Upper lobe of left lung (tissue), 6 donors: ENCODE measurements at places on chromosomes 3 and 15. TPM values are rescaled to one million over a fixed set of nuclear protein-coding genes. Genes with fewer than 3 reads are reported as not detected.

The GATA2 gene
- total RNA-seq: 62.0 TPM

GRCh38 chr15:88179562-88179961 lies 77.0 kb downstream of the NTRK3 start:
- DNase-seq: no peak
- H3K27ac ChIP-seq: no peak overlapping the region
- H3K36me3 ChIP-seq: no peaks in the 10 kb centered on the region
- no peaks in the 10 kb centered on the region for H3K4me1 ChIP-seq

GRCh38 chr3:18787441-18787840 lies 360.9 kb upstream of the KCNH8 start:
- no peak for DNase-seq
- H3K4me1 ChIP-seq: no peaks in the 10 kb centered on the region
- H3K27ac ChIP-seq: no peak overlapping the region
- no peaks in the 10 kb centered on the region for H3K27me3 ChIP-seq

The NR1I2 gene
- total RNA-seq: 0.37 TPM

DNA sequence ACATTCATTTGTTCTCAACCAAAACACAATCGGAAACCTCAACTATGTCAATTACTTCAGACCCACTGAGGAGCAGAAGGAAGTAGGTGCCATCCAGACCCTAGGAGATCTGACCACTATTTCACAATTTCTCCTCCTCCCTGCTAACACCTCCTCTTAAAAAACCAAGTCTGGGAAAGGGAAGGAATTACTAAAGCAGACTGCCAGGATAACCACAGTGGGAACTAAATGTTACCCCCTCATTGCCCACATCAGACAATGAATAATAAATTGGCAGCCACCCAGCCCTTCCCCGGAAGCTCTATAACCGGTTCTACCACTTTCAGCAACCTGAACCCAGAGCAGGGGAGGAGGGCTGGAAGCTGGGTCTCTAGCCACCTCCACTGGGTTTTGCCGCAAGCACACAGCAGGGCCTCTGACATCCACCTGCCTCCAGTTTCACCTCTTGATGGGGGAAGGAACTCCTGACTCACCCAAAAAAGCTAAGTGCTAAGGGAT lies 17.6 kb downstream of the C15orf62 start:
- H3K4me3 ChIP-seq: no peak overlapping the region
- H3K27me3 ChIP-seq: no peaks in the 10 kb centered on the region
- peaks cover 39% of the 10 kb centered on the region for H3K4me1 ChIP-seq
- peak overlapping the region; percentile 75 for H3K27ac ChIP-seq
- peak; percentile 76 for DNase-seq
- peaks cover 3% of the 10 kb centered on the region for H3K36me3 ChIP-seq

DNA sequence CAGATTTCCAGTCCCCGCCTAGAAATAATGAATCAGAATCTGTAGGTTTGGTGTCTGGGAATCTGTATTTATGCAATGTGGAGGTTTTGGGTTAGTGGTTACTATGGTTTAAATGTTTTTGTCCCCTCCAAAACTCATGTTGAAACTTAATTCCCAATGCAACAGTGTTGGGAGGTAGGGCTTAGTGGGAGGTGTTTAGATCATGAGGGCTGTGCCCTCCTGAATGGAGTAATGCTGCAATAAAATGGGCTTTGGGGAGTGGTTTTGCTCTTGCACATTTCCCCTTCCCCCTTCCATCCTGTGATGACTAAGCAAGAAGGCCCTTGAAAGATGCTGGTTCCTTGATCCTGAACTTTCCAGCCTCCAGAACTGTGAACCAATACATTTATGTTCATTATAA lies 9.2 kb upstream of the RFC4 start:
- DNase-seq: no peak
- no peak overlapping the region for H3K4me3 ChIP-seq
- H3K36me3 ChIP-seq: no peaks in the 10 kb centered on the region
- no peaks in the 10 kb centered on the region for H3K4me1 ChIP-seq
- H3K27ac ChIP-seq: no peak overlapping the region

The MYO1E gene
- 108 TPM for total RNA-seq

- H3K4me1 ChIP-seq: no peaks in the 10 kb centered on the region
- H3K36me3 ChIP-seq: no peaks in the 10 kb centered on the region
- no peak overlapping the region for H3K4me3 ChIP-seq
- H3K27ac ChIP-seq: no peak overlapping the region
- no peak for DNase-seq
- no peaks in the 10 kb centered on the region for H3K27me3 ChIP-seq
Measured at GRCh38 chr3:188842639-188843038, 329.1 kb upstream of the TPRG1 start.

DNA sequence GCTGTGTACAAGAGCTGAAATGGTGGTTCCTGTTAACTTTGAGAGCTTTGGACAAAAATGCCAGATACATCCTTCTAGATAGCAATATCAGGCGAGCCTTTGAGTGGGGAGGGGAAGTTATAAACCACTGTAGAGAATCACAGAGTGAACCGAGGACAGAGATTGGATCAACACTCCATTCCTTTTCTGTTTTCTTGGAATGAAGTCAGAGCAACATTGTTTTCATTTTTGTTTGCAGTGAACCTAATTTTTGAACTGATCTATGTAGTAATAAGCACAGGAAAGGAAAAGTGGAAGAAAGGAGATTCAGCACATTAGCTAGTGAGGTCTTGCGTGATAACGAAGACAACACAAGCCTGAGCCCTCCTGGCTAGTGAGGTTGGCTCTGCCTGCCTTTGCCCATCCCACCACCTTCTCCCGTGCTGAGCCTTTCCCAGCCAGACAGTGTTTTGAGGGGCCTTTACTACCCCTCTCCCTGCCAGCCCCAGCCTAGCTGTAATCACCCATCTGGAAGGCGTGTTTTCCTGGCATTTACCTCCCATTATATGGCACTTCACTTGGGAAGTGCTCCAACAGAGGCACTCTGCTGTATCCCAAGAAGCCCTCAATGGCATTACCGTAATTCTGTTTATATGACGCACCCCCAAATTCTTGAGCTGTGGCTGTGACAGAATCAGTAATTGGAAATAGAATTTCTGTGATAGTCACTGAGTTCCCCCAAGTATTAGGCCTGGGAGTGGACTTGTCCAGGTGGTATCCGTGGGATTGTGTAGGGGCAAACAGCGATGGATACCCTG lies 129.8 kb downstream of the CACNA1D start:
- no peaks in the 10 kb centered on the region for H3K4me1 ChIP-seq
- no peaks in the 10 kb centered on the region for H3K27me3 ChIP-seq
- DNase-seq: peak; percentile 42
- no peak overlapping the region for H3K4me3 ChIP-seq
- H3K27ac ChIP-seq: peak overlapping the region; percentile 18

The GPR176 gene
- total RNA-seq: 4.8 TPM

DNA sequence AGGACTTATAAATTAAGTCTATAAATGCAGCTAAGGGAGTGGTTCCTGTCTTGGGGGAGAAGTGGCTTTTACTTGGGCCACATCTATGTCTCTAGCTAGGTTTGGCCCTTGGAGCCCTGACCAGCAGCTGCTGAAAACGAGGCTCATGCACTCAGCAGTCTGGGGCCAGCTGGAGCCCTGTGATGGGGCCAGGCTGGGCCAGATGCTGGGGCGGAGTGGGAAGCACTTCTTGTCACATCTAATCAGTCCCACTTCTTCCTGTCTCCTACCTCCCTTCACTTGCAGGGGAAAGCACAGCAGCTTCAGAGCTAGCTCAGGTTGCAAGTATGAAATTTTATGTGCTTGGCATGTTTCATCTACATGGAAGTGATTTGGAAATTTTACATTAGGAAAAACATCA lies 209.9 kb upstream of the ROPN1 start:
- H3K4me3 ChIP-seq: no peak overlapping the region
- H3K4me1 ChIP-seq: no peaks in the 10 kb centered on the region
- H3K27me3 ChIP-seq: no peaks in the 10 kb centered on the region
- peak; percentile 27 for DNase-seq

The ZCWPW2 gene
- total RNA-seq: not detected

GRCh38 chr3:62670351-62670750 lies 204.9 kb downstream of the CADPS start:
- no peak for DNase-seq
- H3K4me3 ChIP-seq: no peak overlapping the region

GRCh38 chr15:78405336-78405924 lies 32.6 kb upstream of the IREB2 start:
- no peaks in the 10 kb centered on the region for H3K4me1 ChIP-seq
- no peak overlapping the region for H3K27ac ChIP-seq
- H3K36me3 ChIP-seq: no peaks in the 10 kb centered on the region
- H3K27me3 ChIP-seq: no peaks in the 10 kb centered on the region

DNA sequence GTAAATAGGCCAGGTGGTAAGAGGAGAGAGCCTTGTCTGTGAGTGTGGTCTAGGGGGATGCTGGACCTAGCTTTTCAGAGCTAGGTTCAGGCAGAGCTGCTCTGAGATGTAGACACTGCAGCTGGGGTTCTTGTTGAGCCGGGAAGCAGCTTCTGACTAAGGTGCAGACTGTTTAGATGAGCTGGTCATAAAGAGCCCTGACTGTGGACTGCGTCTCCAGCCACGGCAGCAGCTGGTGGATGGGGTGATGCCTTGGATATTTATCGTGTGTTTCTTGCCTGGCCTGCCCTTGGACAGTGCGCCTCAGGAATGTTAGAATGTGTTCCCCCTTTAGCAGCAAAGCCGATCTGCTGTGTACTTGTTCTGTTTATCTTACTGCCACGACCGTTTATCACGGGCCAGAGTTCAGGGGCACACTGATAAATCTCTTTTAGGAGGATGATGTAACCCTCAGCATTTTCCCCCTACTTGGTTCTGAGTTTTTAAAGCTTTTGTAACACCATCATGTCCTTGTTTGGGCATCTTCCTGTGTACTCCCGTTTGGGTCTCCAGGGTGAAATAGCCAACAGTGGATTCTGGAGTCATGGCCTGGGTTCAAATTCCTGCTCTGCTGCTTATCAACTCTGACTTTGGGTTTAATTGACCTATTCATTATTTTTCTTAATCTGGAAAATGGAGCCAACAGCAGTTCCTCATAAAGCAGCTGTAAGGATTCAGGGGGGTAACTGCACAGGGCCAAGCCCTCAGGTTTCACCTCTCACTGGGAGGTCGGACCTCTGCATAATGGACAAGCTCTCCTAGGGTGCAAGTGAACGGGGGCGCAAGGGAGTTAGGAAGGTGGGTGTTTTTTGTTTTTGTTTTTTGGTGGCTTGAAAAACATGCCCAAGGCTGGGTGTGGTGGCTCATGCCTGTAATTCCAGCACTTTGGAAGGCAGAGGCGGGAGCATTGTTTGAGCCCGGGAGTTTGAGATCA lies 51.4 kb downstream of the FLNB start:
- H3K27me3 ChIP-seq: no peaks in the 10 kb centered on the region
- no peak overlapping the region for H3K4me3 ChIP-seq
- peaks cover 10% of the 10 kb centered on the region for H3K4me1 ChIP-seq
- no peak overlapping the region for H3K27ac ChIP-seq

GRCh38 chr3:131907796-131908195 lies 127.0 kb downstream of the CPNE4 start:
- no peak for DNase-seq
- H3K4me1 ChIP-seq: no peaks in the 10 kb centered on the region
- H3K27me3 ChIP-seq: no peaks in the 10 kb centered on the region
- no peak overlapping the region for H3K4me3 ChIP-seq
- no peaks in the 10 kb centered on the region for H3K36me3 ChIP-seq

- H3K4me3 ChIP-seq: peak overlapping the region; percentile 48
- peak; percentile 83 for DNase-seq
- no peaks in the 10 kb centered on the region for H3K36me3 ChIP-seq
- H3K27ac ChIP-seq: peak overlapping the region; percentile 75
Measured at GRCh38 chr15:96359616-96360521, 29.4 kb downstream of the NR2F2 start.

DNA sequence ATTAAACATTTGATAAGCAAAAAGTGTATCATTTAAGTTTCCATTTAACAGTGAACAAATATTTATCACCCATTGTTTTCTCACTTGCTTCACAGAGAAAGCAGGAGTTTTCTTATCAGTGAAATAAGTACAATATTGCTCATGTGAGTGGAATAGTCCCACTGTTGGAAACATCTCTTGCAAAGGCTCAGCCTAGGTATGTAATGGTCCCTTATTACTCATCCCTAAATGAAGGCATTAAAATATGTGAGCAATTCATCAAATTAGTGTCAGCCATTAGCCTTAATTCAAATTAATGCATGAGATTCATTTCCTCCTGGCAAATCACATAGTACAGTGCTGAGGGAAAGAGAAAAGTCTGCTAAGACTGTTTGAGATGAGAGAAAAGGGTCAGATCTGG lies 9.6 kb upstream of the FMN1 start:
- no peak for DNase-seq
- H3K4me3 ChIP-seq: no peak overlapping the region
- H3K36me3 ChIP-seq: no peaks in the 10 kb centered on the region
- H3K4me1 ChIP-seq: no peaks in the 10 kb centered on the region

DNA sequence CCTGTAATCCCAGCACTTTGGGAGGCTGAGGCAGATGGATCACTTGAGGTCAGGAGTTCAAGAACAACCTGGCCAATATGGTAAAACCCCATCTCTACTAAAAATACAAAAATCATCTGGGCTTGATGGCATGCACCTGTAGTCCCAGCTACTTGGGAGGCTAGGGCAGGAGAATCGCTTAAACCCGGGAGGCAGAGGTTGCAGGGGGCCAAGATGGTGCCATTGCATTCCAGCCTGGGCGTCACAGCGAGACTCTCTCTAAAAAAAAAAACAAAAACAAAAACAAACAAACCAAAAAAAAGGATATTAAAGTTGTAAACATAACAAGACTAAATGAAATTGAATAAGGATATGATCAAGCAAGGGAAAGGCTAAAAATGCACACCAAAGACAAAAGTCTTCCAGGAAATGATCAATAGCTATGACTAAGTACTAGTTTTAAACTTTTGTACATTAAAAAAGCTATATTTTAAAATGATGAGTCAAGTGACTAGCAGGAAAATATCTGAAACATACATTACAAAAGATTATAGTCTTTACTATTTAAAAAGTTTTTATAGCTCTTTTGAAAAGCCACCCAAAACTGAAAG lies 28.6 kb downstream of the KLHL6 start:
- no peak for DNase-seq
- H3K27me3 ChIP-seq: no peaks in the 10 kb centered on the region
- H3K4me1 ChIP-seq: peaks cover 8% of the 10 kb centered on the region
- H3K4me3 ChIP-seq: no peak overlapping the region

DNA sequence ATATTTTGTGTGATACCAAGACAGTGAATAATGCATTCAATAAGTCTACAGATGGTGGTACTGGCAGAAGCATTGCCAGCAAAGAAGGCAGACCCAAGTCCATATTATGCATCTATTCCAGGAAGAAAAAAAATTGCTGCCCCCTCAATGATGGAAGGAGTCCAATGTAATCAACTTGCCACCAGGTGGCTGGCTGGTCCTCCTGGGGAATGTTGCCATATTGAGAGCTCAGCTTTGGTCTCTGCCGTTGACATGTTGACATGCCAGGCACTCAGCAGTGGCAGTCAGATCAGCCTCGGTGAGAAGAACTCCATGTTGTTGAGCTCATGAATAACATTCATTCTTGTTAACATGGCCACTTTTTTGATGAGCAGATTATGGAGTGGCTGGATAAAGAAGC lies 298.5 kb downstream of the IGSF11 start:
- DNase-seq: no peak
- H3K4me3 ChIP-seq: no peak overlapping the region
- no peaks in the 10 kb centered on the region for H3K27me3 ChIP-seq
- no peak overlapping the region for H3K27ac ChIP-seq

GRCh38 chr3:187360596-187360995 lies 7.6 kb upstream of the RTP4 start:
- H3K27ac ChIP-seq: no peak overlapping the region
- no peaks in the 10 kb centered on the region for H3K27me3 ChIP-seq
- no peaks in the 10 kb centered on the region for H3K4me1 ChIP-seq
- H3K36me3 ChIP-seq: no peaks in the 10 kb centered on the region
- DNase-seq: no peak

The CHDH gene
- 18.8 TPM for total RNA-seq

The EPHA6 gene
- 0.57 TPM for total RNA-seq

The CHRM5 gene
- total RNA-seq: not detected
